Natural killer cell treated with Interleukin-12 subunit alpha and Interleukin-12 subunit beta and Interleukin-15 and Interleukin-18, amount 100 ng/mL, for 72 hours (primary cell): ENCODE measurements at places on chromosomes 12 and 14. TPM values are rescaled to one million over a fixed set of nuclear protein-coding genes. Genes with fewer than 3 reads are reported as not detected.

The EPS8 gene
- total RNA-seq: 38.0 TPM

DNA sequence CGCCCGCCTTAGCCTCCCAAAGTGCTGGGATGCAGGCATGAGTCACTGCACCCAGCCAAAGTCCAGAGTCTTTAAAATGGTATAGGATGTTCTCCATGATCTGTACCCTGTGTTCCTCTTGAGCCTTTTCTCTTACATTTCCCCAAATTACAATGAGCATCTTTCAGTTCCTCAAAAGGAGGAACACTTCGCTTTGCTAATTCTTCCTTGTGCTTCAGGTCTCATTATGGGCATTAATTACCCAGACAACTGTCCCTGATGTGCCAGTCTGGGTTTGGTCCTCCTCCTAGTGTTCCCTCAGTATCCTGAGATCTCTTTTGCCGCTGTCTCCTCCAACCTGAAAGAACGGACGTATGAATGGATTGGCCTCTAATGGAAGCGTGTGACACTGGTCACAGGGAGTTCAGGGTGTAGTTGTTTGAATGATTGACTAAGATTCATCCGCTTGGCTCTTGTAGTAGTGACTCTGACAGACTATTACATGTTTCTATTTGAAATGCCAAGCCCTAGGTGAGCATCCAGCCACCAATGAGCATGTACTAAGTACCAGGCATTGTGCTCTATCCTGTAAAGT, 8.2 kb downstream of the PRKCH start:
- no peak for DNase-seq

GRCh38 chr12:50505675-50506530, 1.1 kb downstream of the DIP2B start:
- no peak for DNase-seq

GRCh38 chr12:95633732-95634465, 82.6 kb upstream of the USP44 start:
- DNase-seq: no peak

GRCh38 chr14:103401223-103402214, 16.3 kb downstream of the MARK3 start:
- DNase-seq: no peak

The RBP5 gene
- total RNA-seq: not detected

The UNC79 gene
- 0.06 TPM for total RNA-seq
